Right atrium auricular region (tissue), 2 donors: ENCODE measurements at places on chromosomes 11 and 22. TPM values are rescaled to one million over a fixed set of nuclear protein-coding genes. Genes with fewer than 3 reads are reported as not detected.

The TSPAN18 gene
- 79.3 TPM for total RNA-seq

The GUCY1A2 gene
- 7.2 TPM for total RNA-seq

The FAM181B gene
- total RNA-seq: 2.4 TPM

The TMA7B gene
- total RNA-seq: not detected

The CLMP gene
- total RNA-seq: 8.4 TPM

The MMP12 gene
- not detected for total RNA-seq

The OR8D1 gene
- total RNA-seq: not detected

The INSC gene
- not detected for total RNA-seq

The RDX gene
- 58.8 TPM for total RNA-seq

The TYR gene
- not detected for total RNA-seq

The NAALADL1 gene
- 6.0 TPM for total RNA-seq

The PANX3 gene
- total RNA-seq: not detected

- DNase-seq: no peak
- H3K4me1 ChIP-seq: no peaks in the 10 kb centered on the region
- H3K27me3 ChIP-seq: no peaks in the 10 kb centered on the region
- H3K4me3 ChIP-seq: no peak overlapping the region
- no peak overlapping the region for H3K27ac ChIP-seq
Observed at GRCh38 chr11:14119357-14119756, 156.8 kb downstream of the SPON1 start.

- H3K27me3 ChIP-seq: no peaks in the 10 kb centered on the region
- H3K27ac ChIP-seq: no peak overlapping the region
- DNase-seq: no peak
- no peaks in the 10 kb centered on the region for H3K4me1 ChIP-seq
Observed at GRCh38 chr11:116600930-116601329, 171.9 kb downstream of the BUD13 start.

DNA sequence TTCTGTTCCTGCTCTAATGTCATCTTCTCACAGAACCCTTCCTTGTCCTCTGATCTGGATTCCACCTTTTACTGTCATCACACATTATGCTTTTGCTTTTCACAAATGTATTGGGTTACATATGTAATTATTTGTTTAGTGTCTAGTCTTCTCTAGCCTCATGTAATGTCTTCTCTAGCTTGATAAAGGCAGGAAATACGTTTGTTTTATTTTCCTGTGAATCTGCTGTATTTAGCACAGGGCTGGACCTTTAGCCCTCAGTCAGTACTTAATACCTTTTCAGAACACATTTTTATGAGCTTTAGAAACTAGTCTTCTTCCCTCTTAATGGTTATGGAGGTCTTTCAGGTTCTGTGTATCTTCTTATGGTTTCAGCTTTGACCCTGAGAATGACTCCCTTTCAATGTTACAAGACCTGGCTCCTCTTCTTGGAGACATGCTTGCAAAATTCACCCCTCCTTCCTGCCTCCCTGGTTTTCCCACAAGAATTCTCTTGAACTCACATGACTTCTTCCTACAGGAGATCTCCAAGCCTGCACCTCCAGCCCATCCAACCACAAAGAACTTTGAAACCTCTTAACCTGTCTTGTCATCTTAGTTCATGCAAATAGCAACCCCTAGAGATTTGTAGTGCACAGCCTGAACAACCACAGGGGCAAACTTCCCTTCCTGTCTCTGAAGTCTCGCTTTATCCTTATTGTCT lies 132.7 kb upstream of the DDI1 start:
- no peak for DNase-seq
- no peaks in the 10 kb centered on the region for H3K4me1 ChIP-seq
- H3K36me3 ChIP-seq: no peaks in the 10 kb centered on the region
- H3K27me3 ChIP-seq: no peaks in the 10 kb centered on the region
- H3K27ac ChIP-seq: no peak overlapping the region
- H3K4me3 ChIP-seq: no peak overlapping the region

DNA sequence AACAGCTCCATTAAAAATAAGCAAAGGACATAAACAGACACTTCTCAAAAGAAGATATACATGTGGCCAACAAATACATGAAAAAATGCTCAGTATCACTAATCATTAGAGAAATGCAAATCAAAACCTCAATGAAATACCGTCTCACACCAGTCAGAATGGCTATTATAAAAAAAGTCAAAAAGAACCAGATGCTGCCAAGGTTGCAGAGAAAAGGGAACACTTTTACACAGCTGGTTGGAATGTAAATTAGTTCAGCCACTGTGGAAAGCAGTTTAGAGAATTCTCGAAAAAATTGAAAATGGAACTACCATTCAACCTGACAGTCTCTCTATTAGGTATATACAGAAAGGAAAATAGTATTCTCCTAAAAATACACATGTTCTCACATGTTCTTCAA lies 102.4 kb upstream of the FIBIN start:
- H3K4me1 ChIP-seq: no peaks in the 10 kb centered on the region
- no peak overlapping the region for H3K4me3 ChIP-seq
- H3K36me3 ChIP-seq: no peaks in the 10 kb centered on the region
- H3K27ac ChIP-seq: no peak overlapping the region
- DNase-seq: no peak

GRCh38 chr11:29780756-29781155 lies 236.1 kb downstream of the KCNA4 start:
- no peak for DNase-seq
- no peaks in the 10 kb centered on the region for H3K27me3 ChIP-seq
- H3K27ac ChIP-seq: peak overlapping the region; percentile 59
- H3K36me3 ChIP-seq: no peaks in the 10 kb centered on the region

- no peak for DNase-seq
- H3K27me3 ChIP-seq: no peaks in the 10 kb centered on the region
- no peak overlapping the region for H3K4me3 ChIP-seq
Observed at GRCh38 chr11:128678024-128678423, 15.8 kb upstream of the FLI1 start.

DNA sequence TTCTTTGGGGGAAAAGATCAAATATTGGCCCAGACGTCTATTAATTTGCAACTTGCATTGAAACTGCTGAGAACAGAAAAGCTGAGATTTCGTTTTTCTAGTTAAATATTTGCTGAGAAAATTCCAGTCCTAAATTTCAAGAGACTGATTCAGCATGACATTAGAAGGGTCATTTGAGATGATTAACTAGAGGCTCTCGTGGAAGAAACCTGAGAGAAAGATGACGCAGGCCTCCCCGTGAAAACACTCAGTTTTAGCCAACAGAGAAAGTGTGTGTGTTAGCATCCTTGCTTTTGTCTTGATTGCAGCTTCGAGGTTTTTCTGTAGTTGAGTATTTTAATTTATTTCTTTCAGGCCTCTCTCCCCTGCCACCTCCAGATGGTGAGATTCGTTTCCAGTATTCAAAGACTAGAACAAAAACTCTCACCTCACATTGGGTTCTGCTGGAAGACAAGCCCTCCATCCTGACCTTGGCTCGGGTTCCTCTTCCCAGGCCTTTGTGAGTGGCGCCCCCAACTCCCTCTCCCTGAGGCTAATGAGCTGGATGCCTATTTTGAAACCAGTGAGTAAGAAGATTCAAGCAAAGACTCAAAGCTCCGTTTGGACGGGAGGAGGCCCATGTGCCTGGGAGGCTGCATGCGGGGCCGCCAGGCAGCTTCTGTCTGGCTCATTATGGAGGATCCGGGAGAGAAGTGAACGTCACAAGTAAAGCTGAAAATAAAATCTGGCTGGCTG lies 52.4 kb downstream of the CELSR1 start:
- H3K27ac ChIP-seq: no peak overlapping the region
- no peaks in the 10 kb centered on the region for H3K4me1 ChIP-seq
- H3K36me3 ChIP-seq: no peaks in the 10 kb centered on the region
- H3K27me3 ChIP-seq: no peaks in the 10 kb centered on the region
- no peak for DNase-seq
- H3K4me3 ChIP-seq: no peak overlapping the region

DNA sequence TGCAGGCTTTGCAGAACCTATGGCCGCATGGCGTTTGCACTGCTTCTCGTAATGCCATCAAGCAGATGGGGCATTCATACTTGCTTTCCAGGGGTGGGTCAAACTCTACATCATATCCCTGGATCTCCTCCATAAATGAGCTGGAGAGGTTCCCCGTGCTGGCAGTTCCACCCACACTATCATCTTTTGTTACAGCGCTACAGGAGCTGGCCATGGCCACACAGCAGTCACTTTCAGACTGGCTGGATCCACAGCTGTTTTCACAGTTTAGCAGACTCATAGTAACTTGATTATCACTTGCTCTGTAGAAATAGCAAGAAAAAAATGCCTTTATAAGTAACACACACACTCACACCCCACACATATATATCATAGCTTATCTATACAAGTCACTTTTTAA lies 8.8 kb downstream of the TRAF6 start:
- H3K36me3 ChIP-seq: peaks cover 37% of the 10 kb centered on the region
- DNase-seq: no peak
- H3K27ac ChIP-seq: peak overlapping the region; percentile 81
- no peaks in the 10 kb centered on the region for H3K27me3 ChIP-seq
- no peak overlapping the region for H3K4me3 ChIP-seq
- H3K4me1 ChIP-seq: no peaks in the 10 kb centered on the region

GRCh38 chr11:68331338-68331947 lies 19.1 kb downstream of the LRP5 start:
- peak overlapping the region; percentile 46 for H3K27ac ChIP-seq
- H3K27me3 ChIP-seq: no peaks in the 10 kb centered on the region
- H3K4me1 ChIP-seq: peaks cover 85% of the 10 kb centered on the region
- DNase-seq: no peak
- H3K4me3 ChIP-seq: no peak overlapping the region
- no peaks in the 10 kb centered on the region for H3K36me3 ChIP-seq

GRCh38 chr11:19474954-19475721 lies 234.4 kb upstream of the E2F8 start:
- H3K27me3 ChIP-seq: no peaks in the 10 kb centered on the region
- H3K4me1 ChIP-seq: no peaks in the 10 kb centered on the region
- H3K4me3 ChIP-seq: no peak overlapping the region
- H3K36me3 ChIP-seq: no peaks in the 10 kb centered on the region

DNA sequence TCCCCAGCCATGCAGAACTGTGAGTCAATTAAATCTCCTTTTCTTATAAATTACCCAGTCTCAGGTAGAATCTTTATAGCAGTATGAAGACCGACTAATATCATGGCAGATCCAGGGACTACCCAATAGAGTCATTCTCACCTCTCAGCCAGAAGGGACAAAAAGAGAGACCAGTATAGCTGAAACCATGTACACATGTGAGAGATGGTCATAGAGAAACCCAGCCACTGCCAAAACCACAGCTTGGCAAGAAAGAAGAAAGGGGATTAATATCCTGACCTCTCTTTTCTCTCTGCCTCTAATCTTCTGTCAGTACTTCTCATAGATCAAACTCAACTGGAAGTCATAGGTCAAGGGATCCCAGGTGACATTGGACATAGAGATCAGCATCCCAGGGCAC lies 109.8 kb downstream of the CCDC34 start:
- H3K36me3 ChIP-seq: no peaks in the 10 kb centered on the region
- no peak for DNase-seq
- no peak overlapping the region for H3K27ac ChIP-seq
- no peaks in the 10 kb centered on the region for H3K27me3 ChIP-seq
- H3K4me3 ChIP-seq: no peak overlapping the region

- H3K27me3 ChIP-seq: no peaks in the 10 kb centered on the region
- peak; percentile 16 for DNase-seq
- H3K4me1 ChIP-seq: peaks cover 20% of the 10 kb centered on the region
- no peak overlapping the region for H3K27ac ChIP-seq
- H3K4me3 ChIP-seq: no peak overlapping the region
- H3K36me3 ChIP-seq: peaks cover 25% of the 10 kb centered on the region
Observed at GRCh38 chr22:27844256-27844655, 42.7 kb upstream of the MN1 start.

DNA sequence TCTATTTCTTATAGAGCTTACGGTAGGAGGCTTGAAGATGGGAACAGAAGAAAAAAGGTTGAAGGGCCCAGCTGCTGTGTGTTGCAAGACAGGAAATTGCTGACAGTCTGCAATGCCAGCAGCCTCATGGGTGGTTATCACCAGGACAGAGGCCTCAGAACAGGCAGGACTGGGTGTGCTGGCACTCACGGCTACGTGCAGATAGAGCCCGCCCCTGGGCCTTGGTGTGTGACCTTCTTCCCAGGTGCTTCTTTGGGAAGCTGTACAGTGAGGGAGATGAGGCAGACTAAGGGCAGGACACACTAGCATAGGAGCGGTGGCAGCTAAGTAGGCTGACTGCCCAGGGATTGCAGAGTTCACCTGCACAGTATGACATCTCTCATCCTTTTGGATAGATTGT lies 12.6 kb downstream of the PRAME start:
- no peak overlapping the region for H3K4me3 ChIP-seq
- no peaks in the 10 kb centered on the region for H3K4me1 ChIP-seq
- H3K27me3 ChIP-seq: no peaks in the 10 kb centered on the region
- H3K27ac ChIP-seq: no peak overlapping the region
- no peak for DNase-seq
- H3K36me3 ChIP-seq: no peaks in the 10 kb centered on the region

DNA sequence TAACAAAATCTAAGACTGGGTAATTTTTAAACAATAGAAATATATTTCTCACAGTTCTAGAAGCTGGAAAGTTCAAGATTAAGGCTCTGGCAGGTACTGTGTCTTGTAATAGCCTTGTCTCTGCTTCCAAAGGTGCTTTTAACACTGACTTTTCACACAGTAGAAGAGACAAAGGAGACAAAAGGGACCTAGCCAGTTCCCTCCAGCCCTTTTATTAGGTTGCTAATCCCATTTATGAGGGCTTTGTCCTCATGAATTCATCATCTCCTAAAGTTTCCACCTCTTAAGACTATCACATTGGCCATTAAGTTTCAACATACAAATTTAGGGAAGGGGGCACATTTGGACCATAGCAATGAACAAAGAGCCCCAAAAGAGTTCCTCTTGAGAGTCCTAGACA lies 40.7 kb downstream of the FAM181B start:
- H3K4me3 ChIP-seq: no peak overlapping the region
- no peak for DNase-seq
- no peaks in the 10 kb centered on the region for H3K4me1 ChIP-seq
- H3K27ac ChIP-seq: no peak overlapping the region

GRCh38 chr11:24754406-24754805 lies 257.6 kb downstream of the LUZP2 start:
- no peak overlapping the region for H3K4me3 ChIP-seq
- H3K4me1 ChIP-seq: no peaks in the 10 kb centered on the region
- DNase-seq: no peak
- H3K27ac ChIP-seq: no peak overlapping the region
- H3K27me3 ChIP-seq: no peaks in the 10 kb centered on the region

DNA sequence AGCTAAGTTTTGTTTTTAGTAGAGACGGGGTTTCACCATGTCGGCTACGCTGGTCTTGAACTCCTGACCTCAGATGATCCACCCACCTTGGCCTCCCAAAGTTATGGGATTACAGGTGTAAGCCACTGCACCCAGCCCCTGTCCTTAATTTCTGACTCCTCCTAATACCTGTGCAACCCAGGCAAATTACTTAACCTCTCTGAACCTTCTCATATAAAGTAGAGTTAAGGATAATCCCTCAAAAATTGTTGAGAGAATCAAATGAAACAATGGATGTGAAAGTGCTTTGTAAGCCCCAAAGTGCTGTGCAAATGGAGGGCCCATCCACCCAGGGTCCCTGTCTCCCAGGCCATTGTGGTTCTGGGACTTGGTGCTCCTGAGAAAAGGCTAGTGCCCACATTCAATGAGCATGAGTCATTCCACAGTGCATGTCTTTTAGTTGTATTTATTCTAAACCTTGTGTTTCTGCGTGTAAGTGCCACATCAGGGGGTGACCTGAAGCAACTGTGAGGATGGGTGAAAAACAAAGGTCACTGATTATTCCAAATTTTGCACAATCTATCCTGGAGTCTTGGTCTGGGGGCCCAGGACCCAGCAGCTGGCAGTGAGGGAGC lies 61.4 kb upstream of the PTPRJ start:
- H3K4me1 ChIP-seq: no peaks in the 10 kb centered on the region
- no peak overlapping the region for H3K4me3 ChIP-seq
- H3K27ac ChIP-seq: no peak overlapping the region
- H3K27me3 ChIP-seq: no peaks in the 10 kb centered on the region
- no peak for DNase-seq
- H3K36me3 ChIP-seq: no peaks in the 10 kb centered on the region
